Endothelial cell of umbilical vein (primary cell): ENCODE measurements at places on chromosomes 4 and X. TPM values are rescaled to one million over a fixed set of nuclear protein-coding genes. Genes with fewer than 3 reads are reported as not detected.

Gene ODAPH
- not detected in 2 replicates for total RNA-seq

Gene NALF2
- total RNA-seq: not detected in 2 replicates

Gene NPNT
- not detected in 2 replicates for total RNA-seq

Gene APOOL
- total RNA-seq: 16.4 and 17.4 TPM in 2 replicates

Gene OSTC
- 196 and 209 TPM in 2 replicates for total RNA-seq
